ENCODE measurements at places on chromosomes 11 and 22.

DNA sequence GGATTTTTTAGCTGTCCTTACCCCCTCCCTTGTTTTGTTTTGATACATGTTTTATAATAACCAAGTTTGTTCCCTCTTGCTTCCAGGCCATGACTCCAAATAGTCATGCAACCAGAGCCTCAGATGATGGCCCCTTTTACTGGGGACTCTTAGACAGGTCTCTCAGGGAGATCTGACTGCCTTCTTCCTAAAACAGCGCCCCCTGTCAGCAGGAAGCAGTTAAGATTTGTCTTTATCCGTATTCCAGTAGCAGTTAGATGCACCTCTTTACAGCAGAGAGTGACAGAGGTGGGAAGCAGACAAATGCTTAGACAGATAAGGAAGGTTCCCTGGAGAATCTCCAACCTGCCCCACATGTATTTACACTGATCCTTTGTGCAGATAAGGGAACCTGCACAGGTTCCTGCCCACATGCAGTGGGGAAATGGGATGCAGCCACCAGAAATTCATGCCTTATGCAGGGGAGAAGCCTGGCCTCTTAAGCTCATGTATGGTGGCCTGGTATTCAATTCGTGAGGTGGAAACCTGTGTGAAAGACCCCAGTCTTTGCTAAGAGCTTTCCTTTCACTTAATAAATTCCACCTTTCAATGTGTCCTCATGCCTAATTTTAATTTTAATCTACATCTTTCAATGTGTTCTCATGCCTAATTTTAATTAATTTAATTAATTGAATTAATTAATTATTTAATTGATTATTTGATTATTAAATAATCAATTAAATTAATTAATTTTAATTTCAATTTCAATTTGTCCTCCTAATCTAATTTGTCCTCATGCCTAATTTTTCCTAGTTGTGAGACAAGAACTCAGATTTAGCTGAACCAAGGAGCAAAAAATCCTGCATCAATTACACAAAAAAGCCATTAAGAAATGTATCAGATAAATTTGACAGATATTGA lies 11.5 kb upstream of the GLYAT start:
- no peak for DNase-seq

GRCh38 chr11:2327032-2327431 lies 25.2 kb downstream of the TSPAN32 start:
- no peak for DNase-seq

- no peak for DNase-seq
These were observed 47.6 kb downstream of the OR4C45 start for GRCh38 chr11:50080256-50080655.

DNA sequence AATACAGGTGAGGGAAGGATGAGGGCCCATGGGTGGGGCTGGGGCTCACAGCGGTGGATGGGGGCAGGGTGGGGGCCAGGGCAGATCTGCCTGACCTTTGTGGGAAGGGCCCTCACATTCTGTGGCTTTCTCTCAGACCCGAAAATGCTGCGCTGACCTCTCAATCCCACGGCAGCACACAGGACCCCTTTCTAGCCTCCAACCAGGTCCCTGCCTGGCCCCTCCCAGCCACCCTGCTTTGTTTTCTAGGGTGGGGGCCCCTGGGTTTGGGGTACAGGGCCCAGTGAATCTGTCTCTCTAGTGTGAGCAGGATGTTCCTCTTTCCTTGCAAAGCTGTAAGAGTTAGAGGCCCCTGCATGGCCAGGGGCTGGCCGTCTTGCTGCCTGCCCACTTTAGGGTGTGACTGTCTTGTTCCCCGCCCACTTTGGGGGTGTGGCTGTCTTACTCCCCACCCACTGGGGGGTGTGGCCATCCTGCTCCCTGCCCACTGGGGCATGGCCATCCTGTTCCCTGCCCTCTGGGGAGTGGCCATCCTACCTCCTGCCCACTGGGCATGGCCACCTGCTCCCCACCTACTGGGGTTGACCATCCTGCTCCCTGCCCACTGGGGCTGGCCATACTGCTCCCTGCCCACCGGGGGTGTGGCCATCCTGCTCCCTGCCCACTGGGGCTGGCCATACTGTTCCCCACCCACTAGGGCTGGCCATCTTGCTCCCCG lies 11.5 kb downstream of the PARVG start:
- no peak for DNase-seq

DNA sequence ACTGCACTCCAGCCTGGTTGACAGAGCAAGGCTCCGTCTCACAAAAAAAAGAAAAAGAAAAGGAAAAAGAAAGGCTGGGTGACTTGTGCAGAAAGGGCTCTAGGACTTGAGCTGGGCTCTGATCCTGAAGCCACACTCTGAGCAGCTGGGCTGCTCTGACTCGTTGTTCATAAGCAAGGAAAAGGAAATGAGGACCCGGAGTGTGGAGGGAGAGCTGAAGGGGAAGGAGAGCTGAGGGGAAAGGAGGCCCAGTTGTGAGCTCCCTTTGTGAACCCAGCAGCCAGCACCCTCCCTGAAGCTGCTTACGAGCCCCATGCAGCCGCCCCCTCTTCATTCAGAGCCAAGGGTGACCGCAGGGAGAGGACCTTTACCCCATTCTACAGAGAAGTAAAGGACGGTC lies 12.3 kb upstream of the SH3BP1 start:
- DNase-seq, result no peak

GRCh38 chr22:43957871-43958270 lies 2.6 kb downstream of the SAMM50 start:
- DNase-seq, result no peak

DNA sequence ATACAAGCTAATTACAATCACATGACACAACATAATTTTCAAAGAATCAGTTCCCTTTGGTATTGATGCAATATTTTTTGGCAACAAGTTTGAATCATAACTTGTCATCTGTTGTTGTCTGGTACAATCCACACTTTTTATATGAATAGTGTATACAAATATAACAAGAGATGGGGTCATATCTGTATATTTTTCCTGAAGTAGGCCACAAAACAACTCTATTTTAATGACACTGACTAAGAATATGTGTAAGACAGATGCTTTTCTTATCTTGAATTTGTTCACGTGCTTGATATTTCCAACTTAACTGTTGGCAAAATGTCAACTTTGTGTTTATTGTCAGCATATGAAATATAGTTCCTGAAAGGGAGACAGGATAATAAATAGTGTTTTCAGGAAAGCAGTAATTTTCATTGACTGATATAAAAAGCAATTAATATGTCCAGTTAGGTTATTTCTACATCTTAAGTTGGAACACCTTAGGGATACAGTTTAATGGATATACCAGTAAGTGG lies 27.9 kb downstream of the NOX4 start:
- no peak for DNase-seq

- DNase-seq, result no peak
These were observed 23.9 kb downstream of the TSPAN32 start for GRCh38 chr11:2325719-2326118.
